Left lung (tissue), 14 donors: ENCODE measurements at places on chromosomes 4 and X. TPM values are rescaled to one million over a fixed set of nuclear protein-coding genes. Genes with fewer than 3 reads are reported as not detected.

- no peak overlapping the region for H3K27ac ChIP-seq
- no peak overlapping the region for H3K4me3 ChIP-seq
- H3K4me1 ChIP-seq: no peaks in the 10 kb centered on the region
- no peak for DNase-seq
Measured at GRCh38 chrX:16148896-16149295, 18.4 kb upstream of the MAGEB17 start.

Gene ADAMTS3
- 3.1 TPM for total RNA-seq

Gene SLC26A1
- total RNA-seq: 0.35 TPM

- no peak for DNase-seq
- H3K4me3 ChIP-seq: no peak overlapping the region
- no peaks in the 10 kb centered on the region for H3K27me3 ChIP-seq
Measured at GRCh38 chr4:12445711-12446235, 1017.1 kb upstream of the HS3ST1 start.

Gene GC
- total RNA-seq: not detected

Gene MAGEB10
- not detected for total RNA-seq

GRCh38 chr4:101035487-101035886, 311.8 kb downstream of the PPP3CA start:
- peaks cover 14% of the 10 kb centered on the region for H3K36me3 ChIP-seq
- no peak for DNase-seq
- H3K27ac ChIP-seq: no peak overlapping the region
- H3K4me1 ChIP-seq: peaks cover 10% of the 10 kb centered on the region

DNA sequence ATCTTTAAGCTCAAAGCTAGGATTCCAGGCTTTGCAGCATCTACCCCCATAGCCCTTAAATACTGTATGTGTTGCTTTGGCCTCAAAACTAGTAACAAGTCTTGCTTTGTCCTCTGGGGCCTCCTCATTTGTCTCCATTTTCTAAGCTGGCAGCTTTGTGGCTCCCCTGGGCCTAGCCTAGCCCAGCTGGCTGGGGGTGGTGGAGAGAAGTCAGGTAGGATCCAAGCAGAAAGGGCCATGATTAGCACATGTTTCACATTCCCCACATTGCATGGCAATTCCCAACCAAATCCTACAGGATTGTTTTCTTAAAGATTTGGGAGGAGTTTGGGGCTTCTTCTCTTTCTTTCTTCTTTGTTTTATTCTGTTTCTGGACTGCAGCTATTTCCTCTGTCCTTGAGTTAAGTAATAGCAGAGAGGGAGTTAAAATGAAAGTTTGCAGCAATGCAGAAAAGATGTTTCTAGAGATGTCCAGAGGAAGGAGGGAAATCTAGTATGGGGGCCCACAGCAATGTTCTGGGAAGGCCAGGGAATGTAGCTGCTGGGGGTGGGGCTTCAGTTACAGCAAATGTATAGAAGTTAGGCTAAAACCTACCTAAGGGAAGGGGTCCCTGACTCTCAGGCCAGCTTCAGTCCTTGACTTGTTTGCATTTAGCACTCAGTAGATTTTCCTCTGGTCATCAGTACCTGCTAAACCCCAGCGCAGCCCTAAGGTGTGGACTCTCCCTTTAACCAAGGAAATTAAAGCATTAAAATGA, 92.1 kb downstream of the SHROOM4 start:
- no peak for DNase-seq
- H3K36me3 ChIP-seq: no peaks in the 10 kb centered on the region
- H3K27me3 ChIP-seq: no peaks in the 10 kb centered on the region
- no peak overlapping the region for H3K4me3 ChIP-seq

Gene NWD2
- not detected for total RNA-seq

- H3K4me1 ChIP-seq: peaks cover 7% of the 10 kb centered on the region
- no peak for DNase-seq
- no peak overlapping the region for H3K4me3 ChIP-seq
- H3K27ac ChIP-seq: no peak overlapping the region
Measured at GRCh38 chr4:13888112-13888511, 260.6 kb upstream of the BOD1L1 start.

- DNase-seq: no peak
- no peaks in the 10 kb centered on the region for H3K36me3 ChIP-seq
- H3K4me3 ChIP-seq: no peak overlapping the region
- no peak overlapping the region for H3K27ac ChIP-seq
- H3K4me1 ChIP-seq: no peaks in the 10 kb centered on the region
Measured at GRCh38 chr4:170750519-170750918, 660.8 kb upstream of the AADAT start.

DNA sequence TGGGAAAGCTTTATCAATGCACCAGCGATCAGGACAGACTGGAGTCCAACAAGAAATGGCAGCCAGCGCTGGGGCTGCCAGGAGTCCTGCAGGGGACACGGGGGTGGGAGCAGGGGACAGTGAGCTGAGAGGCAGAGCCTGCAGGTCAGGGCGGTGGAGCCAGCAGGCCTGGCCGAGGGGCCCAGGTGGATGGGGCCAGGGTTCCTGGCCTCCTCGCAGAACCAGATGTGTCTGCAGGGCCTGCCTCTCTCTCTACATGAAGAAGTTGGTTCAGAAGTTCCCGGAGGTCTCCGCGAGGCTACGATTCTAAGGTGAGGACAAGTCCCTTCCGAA, 63.6 kb downstream of the CPZ start:
- H3K4me3 ChIP-seq: no peak overlapping the region
- no peaks in the 10 kb centered on the region for H3K36me3 ChIP-seq
- H3K27ac ChIP-seq: no peak overlapping the region
- H3K4me1 ChIP-seq: no peaks in the 10 kb centered on the region
- DNase-seq: no peak
- no peaks in the 10 kb centered on the region for H3K27me3 ChIP-seq

- H3K36me3 ChIP-seq: no peaks in the 10 kb centered on the region
- no peak for DNase-seq
- H3K4me3 ChIP-seq: no peak overlapping the region
- H3K27me3 ChIP-seq: peaks cover 6% of the 10 kb centered on the region
- H3K4me1 ChIP-seq: no peaks in the 10 kb centered on the region
Measured at GRCh38 chrX:67538383-67538782, 5.4 kb upstream of the AR start.

DNA sequence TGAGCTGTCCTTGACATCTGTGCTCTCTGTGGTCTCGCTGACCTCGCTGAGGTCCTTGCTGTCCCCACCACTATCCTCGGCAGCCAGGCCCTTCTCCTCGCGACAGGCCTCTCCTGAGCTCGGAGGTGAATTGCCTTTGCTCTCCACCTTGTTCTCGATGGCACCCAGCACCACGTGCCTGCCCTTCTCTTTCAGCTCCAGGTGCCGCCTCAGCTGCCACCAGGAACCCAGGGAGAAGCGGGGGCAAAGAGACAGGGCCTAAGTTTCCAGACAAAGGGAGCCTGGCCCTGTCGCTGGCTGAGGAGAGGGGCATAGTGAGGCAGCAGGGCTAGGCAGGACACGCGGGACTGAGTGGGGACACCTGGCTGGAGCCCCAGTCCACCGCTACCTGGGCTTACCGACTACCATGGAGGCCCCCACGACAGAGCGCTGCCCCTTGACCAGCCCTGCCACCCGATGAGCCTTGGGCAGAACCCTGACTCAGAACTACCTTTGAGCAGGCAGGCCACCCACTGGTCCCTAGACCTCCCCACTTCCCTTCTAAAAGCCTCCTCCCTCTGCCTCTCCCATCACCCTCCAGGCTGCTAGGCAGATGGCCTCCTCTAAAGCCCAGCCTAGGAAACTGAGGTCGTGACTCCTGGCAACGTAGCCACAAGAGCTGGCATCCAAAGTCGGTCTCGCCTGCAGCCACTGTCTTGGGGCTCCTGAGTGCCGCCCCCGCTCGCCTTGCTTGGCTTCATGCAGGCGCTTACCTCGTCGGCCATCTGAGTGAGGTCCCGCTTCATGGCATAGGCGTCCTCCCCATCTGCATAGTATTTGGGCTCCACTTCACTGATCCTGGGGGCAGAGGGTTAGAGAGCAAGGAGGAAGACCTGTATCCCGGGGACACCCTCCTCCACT, 4.2 kb upstream of the ARHGAP4 start:
- no peaks in the 10 kb centered on the region for H3K27me3 ChIP-seq
- H3K36me3 ChIP-seq: no peaks in the 10 kb centered on the region
- peaks cover 8% of the 10 kb centered on the region for H3K4me1 ChIP-seq
- DNase-seq: no peak
- no peak overlapping the region for H3K4me3 ChIP-seq

- no peaks in the 10 kb centered on the region for H3K36me3 ChIP-seq
- H3K27ac ChIP-seq: no peak overlapping the region
- DNase-seq: no peak
- no peak overlapping the region for H3K4me3 ChIP-seq
- peaks cover 6% of the 10 kb centered on the region for H3K4me1 ChIP-seq
- no peaks in the 10 kb centered on the region for H3K27me3 ChIP-seq
Measured at GRCh38 chr4:37884855-37885487, 5.9 kb upstream of the TBC1D1 start.
